ENCODE measurements at places on chromosomes 7 and 10. TPM values are rescaled to one million over a fixed set of nuclear protein-coding genes. Genes with fewer than 3 reads are reported as not detected.

GRCh38 chr7:67753891-67754290 is 757.3 kb downstream of the TYW1 start:
- no peak for DNase-seq

GRCh38 chr7:91603707-91604106 is 276.8 kb downstream of the MTERF1 start:
- no peak for DNase-seq

The ABHD11 gene
- 7.4 TPM for total RNA-seq

GRCh38 chr7:101575721-101576120 is 53.4 kb downstream of the MYL10 start:
- no peak for DNase-seq

The PCLO gene
- total RNA-seq, result 1.6 TPM

GRCh38 chr7:475951-476441 is 43.6 kb downstream of the PDGFA start:
- peak; percentile 62 for DNase-seq

The OPALIN gene
- not detected for total RNA-seq

- no peak for DNase-seq
Observed at GRCh38 chr7:82593780-82594179, 150.2 kb upstream of the CACNA2D1 start.

GRCh38 chr10:27241010-27241651 is 534 bp upstream of the ACBD5 start:
- no peak for DNase-seq

DNA sequence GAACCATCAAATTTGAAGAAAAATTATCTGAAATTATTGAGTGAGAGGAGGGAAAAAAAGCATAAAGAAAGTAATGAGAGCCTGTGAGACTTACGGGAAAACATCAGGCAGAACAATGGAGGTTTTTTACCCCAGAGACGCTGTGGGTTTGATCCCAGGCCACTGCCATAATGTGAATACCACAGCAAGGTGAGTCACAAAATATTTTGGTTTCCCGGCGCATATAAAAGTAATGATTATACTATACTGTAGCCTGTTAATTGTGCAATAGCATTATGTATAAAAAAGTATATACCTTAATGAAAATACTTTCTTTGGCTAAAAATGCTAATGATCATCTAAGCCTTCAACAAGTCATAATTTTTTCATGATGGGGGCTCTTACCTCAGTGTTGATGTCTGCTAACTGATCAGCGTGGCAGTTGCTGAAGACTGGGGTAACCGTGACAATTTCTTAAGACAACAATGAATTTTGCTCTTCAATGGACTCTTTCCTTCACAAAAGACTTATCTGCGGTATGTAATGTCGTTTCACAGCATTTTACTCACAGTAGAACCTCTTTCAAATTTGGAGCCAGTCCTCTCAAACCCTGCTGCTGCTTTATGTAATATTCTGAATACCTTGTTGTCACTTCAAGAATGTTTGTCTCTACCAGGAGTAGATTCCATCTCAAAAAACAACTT is 97.0 kb upstream of the FAM20C start:
- no peak for DNase-seq

DNA sequence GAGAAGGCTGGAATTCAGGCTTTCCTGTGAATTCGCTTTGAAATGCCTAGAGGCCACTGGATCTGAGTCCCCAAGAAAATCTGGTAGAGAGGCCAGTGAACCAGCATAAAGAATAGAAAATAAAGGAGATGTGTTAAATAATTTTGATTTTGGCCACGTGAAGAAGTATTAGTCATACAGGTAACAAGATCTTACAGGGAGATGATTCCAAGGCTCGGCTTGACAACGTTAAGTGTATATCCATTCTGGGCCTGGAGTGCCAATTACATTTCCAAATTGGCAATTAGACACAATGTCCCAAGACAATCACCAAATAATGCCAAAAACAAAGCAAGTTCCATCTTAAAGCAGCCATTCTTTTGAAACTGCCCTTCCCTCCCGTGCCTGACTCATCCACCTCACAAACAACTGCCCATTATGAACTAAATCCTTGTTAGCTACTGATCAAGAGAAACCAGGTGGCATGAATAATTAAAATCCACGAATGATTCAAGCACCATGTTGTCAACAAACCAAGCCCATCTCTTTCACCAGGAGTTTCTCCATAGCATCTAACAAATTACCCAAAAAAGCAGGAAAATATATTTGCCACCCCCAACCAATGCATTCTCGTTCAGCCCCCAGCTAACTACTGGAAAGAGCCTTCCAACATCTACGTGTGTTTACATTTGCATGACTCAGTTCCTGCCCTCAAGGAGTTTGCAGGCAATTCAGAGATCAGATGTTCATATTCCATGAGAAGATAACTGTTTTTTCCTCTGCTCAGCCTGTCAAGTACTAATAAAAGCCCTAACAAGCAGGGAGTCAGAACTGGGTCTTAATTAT is 8.5 kb downstream of the KCNMA1 start:
- no peak for DNase-seq

The TBATA gene
- total RNA-seq, result not detected

- DNase-seq, result no peak
Observed at GRCh38 chr10:74035303-74035702, 37.4 kb downstream of the VCL start.

The GNGT1 gene
- not detected for total RNA-seq

- DNase-seq, result no peak
Observed at GRCh38 chr10:121282797-121283515, 315.3 kb downstream of the FGFR2 start.

DNA sequence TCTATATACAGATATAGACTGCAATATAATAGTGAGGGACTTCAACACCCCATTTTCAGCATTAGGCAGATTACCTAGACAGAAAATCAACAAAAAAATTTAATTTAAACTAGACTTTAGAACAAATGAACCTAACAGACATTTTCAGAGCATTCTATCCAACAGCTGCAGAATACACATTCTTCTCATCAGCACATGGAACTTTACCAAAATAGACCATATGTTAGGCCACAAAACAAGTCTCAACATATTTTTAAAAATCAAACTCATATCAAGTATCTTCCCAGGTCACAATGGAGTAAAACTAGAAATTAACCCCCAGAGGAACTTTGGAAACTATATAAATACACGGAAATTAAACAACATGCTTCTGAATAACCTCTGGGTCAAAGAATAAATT is 169.6 kb downstream of the MTERF1 start:
- no peak for DNase-seq

DNA sequence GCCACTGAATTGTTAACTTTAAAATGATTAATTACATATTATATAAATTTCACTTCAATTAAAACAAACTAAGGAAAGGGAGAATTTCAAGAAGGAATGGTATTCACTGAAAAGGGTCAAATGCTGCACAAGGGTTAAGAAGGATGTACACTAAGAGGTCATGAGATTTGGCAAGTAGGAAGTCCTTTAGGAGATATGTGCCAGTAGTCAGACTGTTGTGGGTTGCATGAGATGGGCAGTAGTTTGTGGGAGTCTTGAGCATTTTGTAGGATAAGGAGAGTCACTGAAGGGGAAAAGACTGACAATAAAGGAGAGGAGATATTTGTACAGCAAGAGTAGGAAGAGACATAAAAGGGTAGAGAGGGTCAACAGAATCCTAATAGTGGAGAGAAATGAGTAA is 12.4 kb upstream of the PTPN12 start:
- DNase-seq, result no peak

The GJC3 gene
- 0.95 TPM for total RNA-seq

The ITIH2 gene
- not detected for total RNA-seq

DNA sequence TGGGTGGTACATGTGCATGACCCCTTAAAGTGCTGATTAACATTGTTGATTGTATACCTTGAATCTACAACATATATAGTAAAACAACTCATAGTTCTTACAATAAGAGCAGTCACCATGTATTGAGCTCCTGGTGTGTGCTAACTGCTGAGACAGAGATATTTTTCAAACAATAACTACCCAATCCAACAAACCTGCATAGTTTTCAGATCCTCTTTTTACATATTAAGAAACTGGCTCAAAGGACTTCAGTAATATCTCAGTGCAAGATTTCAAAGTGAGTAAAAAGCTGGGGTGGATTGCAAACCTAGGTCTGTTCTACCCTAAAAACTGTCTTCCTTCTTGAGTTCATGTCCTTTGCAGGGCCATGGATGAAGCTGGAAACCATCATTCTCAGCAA is 272.2 kb downstream of the SNX13 start:
- no peak for DNase-seq

The TBL2 gene
- total RNA-seq, result 25.2 TPM

The CTAGE8 gene
- 0.49 TPM for total RNA-seq

DNA sequence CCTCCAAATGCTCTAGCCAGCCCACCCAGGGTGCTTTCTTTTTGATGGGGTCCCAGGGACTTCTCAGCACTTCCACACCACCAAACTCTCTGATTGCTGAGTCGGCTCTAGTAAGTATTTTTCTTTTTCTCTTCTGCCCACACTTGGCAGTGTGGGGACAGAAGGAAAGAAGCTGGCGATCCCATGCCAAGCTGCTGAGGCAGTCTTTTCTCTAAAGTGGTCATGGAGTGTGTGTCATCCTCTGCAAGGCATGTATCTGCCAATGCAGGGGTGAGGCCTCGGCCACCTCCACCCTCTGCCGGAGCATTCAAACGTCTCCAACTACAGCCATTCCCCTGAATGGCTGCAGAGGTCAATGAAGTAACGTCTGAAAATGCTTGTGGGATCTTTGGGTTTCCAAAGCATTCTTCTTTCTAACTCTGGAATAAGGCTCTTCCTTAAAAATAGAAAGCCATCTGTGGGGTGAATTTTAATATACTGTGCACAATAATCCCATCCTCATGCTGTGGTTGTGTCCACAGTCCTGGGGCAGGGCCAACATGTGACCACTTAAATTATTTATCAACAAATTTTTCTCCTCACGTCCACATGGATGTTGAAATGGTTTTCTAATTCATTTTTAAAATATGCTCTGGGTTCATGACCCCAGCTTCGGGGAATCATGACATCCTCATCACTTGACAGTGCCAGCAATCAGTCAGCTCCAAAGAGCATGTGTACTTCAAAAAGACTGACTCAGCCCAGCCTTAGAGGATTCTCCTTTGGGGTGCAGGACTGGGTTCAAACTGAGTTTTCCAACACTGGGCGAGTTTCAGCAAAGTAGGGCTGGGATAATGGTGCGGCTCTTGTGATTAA is 171.3 kb upstream of the ITGB1 start:
- no peak for DNase-seq

The UPK3B gene
- total RNA-seq, result 0.82 TPM

DNA sequence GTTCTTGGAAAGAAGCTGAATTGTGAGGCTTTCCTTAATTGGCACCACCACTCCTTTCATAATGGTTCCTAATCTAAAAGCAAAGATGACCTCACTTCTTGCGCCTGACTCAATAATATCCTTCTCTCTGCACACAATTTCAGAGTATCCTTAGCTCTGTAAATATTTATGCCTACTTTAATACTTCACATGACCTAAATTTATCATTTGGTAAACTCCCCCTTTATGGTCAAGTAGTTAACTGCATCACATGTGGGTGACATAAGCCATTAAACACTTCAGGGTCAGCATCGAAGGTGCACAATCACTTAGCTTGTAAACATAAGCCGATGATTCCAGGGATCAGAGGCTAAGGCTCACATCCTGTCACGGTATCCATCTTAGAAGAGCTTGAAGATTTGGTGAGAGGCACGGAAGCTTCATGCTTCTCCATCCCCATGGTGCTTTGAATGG is 7.3 kb upstream of the RHOBTB1 start:
- DNase-seq, result no peak

The PLPP4 gene
- total RNA-seq, result 2.8 TPM

The FXYD4 gene
- not detected for total RNA-seq

- DNase-seq, result no peak
Observed at GRCh38 chr10:7565871-7566270, 100.9 kb downstream of the ITIH5 start.

DNA sequence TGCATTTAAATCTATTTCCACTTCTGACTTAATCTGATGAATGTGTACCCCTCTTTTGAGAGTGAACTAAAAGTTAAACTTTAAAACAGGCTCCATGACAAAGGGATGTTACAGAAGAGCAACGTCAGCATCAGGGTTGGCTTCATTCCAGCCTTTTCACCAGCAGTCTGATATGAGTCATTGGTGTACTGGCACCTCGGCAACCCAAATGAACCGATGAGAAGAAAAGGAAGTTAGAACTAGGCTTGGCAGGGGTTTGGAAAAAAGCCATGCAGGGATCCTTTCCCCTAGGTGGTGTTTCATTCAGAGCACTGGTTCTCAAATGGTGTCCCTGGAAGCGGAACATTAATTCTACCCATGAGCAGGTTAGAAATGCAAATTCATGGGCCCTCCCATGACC is 53.6 kb downstream of the SEC61G start:
- DNase-seq, result no peak

DNA sequence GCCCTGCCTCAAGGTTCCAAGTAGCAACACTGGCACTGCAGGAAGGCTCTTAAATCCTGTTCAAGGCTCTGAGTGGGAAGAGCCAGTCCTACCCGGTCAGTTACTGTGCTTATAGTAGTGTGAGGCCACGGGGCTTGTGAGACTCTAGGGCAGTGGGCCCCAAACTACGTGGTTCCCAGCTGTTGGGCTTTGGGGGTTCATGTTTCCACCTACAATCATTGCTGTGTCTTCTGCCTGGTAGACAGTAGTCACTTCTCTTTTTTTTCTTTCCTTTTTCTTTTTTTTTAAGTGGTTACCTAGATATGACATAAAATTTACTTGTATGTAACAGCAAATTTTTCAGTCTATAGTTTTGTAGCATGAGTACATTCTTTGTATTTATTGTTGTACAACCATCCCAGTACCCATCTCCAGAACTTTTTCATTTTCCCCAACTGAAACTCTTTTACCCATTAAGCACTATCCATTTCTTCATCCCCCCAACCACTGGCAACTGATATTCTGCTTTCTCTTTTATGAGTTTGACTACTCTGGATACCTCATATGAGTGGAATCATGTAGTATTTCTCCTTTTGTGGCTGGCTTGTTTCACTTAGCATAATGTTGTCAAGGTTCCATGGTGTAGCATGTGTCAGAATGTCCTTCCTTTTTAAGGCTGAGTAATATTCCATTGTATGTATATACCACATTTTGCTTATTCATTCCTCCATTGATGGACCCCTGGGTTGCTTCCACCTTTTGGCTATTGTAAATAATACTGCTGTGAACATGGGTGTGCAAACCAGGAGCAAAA is 7.7 kb downstream of the UBTD1 start:
- DNase-seq, result no peak

The ELMO1 gene
- total RNA-seq, result 42.9 TPM

DNA sequence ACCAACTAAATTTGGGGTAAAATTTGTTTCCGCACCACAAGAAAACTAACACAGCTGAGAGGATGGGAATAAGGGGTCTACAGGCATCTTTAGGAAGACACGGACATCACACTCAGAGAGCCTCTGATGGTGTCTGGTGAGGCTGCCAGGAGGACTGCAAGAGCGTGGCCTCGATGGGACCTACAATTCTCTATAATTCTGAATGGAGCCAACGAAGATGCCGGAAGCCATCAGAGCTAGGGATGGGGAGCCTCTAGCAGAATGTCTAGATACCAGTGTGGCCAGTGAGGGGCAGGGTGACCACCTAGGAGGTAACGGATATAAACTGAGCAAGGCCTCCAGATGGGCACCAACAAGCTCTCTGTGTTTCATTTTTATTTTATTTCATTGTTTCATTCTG is 7.5 kb downstream of the GRID1 start:
- peak; percentile 34 for DNase-seq

- no peak for DNase-seq
Observed at GRCh38 chr10:88097092-88097516, 233.7 kb downstream of the PTEN start.
